ENCODE measurements at places on chromosomes 16 and 17.
A peak's percentile ranks its signal among the peaks of the same experiment; 100 is the strongest.

DNA sequence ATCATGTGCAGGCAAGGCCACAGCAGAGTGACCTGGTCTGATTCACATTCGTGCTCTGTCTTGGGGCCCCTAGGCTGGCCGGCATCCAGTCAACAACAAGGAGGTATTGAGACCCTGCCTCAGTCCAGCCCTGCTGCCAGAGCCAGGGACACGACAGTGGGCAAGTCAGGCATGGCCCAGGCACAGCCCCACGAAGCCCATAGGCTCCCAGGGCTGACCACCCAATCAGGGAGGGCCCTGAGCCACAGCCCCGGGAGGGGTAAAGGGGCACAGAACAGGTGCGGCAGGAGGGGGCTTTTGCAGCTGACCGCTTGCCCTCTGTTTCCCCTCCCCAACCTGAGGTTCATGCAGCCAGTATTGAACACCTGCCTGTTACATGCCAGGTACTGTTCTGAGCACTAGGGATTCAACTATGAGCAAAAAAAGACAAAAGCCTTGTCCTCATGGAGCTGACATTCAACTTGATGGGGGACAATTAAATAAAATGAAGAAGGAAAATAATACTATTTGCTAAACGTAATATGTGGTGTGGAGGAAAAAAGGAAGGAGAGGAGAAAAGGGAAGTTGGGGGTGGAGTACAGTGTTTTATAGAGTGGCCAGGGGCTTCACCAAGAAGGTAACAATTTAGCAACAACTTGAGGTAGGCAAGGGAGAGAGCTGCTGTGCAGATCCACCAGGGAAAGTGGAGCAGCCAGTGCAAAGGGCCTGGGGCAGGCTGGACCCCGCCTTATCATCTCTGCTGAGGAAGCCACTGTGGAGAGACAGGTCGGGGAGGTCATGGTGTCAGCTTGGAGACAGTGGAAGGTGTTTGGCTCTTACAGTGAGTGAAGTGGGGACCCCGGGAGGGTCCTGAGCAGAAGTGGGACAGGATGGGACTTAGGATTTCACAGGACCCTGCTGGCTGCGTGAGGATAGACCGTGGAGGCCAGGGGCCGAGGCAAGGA is 6.1 kb downstream of the DRC3 start:
- DNase-seq = no peak

- DNase-seq = no peak
These were observed 19.9 kb downstream of the MYH13 start for GRCh38 chr17:10352893-10353292.

DNA sequence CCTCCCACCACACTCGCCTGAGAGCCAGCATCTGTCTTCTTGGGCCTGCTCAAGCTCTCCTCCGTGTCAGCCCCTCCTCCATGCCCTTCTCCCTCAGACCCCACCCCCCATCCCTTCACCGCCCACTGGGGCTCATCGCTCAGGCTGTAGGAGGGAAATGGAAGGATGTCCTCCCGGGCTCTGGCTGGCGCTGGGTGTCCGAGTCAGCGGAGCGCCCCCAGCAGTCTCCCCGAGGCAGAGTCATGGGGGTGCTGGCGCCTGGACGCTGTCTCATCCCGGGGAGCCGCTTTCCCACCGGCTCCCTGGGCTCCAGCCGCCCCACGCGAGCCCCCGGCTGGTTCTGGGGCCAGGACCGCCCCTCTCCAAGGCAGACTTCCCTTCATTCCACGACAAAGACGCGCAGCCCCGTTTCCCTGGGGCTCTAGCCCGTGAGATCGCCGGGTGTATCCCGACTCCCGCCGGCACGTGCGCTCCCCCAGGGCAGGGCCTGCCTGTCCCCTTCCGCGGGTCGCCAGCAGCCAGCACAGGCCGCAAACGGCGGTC is 428 bp upstream of the ANTKMT start:
- DNase-seq = peak; percentile 59

DNA sequence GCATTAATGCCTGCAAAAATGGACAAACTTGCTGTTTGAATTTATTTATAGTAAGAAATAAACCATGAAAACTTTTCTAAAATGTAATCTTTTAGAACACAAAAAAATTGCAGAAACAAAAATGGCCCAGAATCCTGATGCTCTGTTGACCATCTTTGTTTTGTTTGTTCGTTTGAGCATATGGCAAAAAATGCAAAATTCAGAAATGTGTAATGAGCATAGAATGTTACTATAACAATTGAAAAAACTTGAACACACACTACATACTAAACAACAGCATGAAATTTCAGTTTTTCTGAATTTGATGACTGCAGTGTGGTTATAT is 1.1 kb upstream of the KPNA2 start:
- DNase-seq = no peak

DNA sequence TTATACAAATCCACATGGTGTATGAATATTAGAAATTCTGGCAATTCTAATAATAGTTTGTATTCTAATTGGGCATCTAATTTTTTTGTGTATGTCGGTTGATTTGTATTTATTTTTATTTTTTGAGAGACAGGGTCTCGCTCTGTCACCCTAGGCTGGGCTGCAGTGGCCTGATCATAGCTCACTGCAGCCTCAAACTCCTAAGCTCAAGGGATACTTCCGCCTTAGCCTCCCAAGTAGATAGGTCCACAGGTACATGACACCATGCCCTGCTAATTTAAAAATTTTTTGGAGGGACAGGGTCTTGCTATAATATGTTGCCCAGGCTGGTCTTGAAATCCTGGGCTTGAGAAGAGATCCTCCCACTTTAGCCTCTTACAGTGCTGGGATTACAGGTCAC is 104.6 kb downstream of the TRIM37 start:
- DNase-seq = no peak

- no peak for DNase-seq
These were observed 17.3 kb downstream of the RABEP1 start for GRCh38 chr17:5299383-5299782.

DNA sequence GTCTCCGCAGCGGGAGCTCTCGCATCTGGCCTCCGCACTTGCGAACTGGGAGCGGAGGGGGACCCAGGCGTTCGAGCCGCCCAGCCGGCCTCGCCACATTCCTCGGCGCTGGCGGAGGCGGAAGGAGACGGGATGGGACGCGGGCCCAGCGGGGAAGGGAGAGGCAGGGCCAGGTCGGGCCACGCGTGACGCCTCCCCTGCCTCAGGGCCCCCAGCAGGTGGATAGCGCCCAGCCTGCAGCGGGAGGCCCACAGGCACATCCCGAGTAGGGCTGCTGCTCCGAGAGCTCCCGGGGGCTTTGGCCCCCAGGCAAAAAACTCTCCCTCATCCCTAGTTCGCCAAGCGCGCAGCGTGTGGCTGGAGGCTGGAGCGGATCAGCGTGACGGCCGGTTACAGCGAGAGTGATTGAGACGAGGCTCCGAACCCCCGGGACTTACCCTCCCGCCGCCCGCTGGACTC is 800 bp downstream of the PLEKHH3 start:
- no peak for DNase-seq

- DNase-seq = no peak
These were observed 16.3 kb upstream of the MAP3K14 start for GRCh38 chr17:45332989-45333701.

GRCh38 chr17:43994272-43995149 is 9.9 kb upstream of the NAGS start:
- DNase-seq = peak; percentile 72

- no peak for DNase-seq
These were observed 30.3 kb upstream of the MRC2 start for GRCh38 chr17:62597150-62597549.

- no peak for DNase-seq
These were observed 441.0 kb upstream of the SALL1 start for GRCh38 chr16:51592001-51592501.

GRCh38 chr17:59814276-59814675 is 78.5 kb downstream of the TUBD1 start:
- DNase-seq = no peak

DNA sequence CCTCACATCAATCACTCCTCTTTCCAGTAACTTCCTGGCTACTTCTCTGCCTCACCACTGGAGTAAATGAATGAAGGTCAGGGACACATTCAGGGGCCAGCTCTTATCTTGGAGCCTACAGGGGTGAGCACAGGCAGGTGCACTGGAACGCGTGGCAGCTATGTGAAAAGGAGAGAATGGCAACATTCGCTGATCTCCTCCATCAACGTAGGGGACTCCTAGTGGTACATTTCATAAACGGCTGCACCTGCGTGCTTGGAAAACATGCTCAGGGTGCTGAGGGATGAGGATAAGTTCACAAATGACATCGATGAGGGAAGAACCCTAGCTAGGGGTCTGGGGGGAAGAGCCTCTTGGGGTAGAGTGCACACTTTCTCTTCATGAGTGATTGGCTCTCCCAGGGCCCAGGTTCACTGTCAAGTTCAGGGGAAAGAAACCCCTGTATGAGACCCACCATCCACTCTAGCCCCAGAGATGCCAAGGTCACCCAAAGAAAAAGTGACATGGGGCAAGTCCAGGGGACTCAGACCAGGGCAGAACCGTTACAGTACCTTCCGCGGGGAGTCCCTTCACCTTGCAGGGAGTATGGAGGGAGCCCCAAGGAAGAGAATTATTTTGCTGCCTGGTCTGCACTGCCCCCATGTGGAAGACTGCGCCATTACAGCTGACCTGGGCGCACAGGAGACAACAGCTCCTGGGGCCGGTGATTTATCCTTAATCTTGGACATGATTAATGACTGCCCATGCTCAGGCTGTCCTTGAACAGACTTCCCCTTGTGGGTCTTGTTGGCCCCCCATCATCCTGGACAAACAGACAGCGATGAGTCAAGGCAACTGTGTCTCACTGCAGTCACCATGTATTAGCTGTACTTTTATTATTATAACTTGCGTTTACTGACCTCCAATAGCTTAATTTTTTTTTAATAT is 30.1 kb downstream of the VAC14 start:
- peak; percentile 74 for DNase-seq

DNA sequence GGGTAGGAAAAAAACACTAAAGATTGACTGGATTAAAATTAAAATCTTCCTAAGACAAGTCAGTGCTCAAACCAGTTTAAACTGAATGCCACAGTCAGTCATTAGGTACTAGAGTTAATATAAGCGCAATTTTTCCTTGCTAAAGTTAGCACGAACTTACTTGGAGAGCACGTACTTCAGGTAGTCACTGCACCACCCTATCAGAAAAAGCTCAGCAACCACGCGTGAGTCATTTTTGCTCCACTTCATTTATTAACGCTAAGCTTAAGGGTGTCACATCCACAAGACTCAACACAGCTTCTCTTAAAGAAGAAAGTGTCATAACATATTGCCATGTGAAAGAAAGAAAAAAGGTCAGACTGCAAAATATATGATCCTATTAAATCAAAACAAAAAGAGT is 53.1 kb downstream of the TEX2 start:
- no peak for DNase-seq

DNA sequence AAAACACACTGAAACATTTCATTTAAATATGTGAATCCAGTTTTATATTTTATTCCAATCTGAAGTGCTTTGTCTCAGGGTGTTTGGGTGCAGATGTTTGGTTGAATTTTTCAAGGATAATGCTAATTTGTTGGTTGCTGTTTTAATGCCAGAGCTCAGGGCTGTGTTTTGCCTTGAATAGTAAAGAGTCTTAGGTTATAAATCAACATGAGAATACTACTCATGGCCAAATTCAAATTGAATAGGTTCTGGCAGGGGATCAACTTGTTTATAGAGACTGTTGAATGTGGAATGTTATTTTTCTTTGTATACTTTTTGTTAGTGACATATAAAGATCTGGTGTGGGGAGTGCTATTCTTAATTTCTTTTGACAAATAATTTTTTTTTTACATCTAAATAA is 18.8 kb downstream of the TOM1L1 start:
- DNase-seq = no peak

DNA sequence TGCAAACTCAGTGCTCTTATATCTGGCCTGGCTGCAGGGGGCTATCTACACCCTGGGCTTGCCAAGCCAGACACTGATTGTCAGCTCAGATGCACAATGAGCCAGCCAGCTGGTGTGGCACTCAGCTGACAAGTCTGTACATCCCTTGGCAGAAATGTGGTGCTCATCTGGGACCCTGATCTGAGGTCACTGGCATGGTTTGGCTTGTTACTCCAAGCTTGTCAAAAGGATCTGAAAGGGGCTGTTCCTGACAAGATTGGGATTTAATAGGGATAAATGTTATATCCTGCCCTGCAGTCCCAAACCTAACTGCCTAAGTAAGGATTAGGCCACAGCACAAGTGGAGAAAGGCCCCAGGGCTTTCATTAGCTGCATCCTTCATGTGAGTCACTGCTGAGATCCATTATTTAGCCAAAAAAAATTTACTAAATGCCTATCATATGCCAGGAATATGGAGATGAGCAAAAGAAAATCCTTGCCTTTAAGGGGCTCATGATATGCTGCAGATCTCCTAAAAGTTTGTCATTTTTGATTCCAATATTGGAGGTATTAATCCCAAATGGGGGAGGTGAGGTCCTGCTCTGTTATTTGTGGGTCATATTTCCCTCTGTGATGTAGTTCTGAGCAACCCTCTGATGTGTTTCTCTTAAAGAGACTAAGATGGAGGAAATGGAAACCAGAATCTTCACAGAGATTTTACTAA is 6.3 kb downstream of the SLC6A2 start:
- DNase-seq = no peak

DNA sequence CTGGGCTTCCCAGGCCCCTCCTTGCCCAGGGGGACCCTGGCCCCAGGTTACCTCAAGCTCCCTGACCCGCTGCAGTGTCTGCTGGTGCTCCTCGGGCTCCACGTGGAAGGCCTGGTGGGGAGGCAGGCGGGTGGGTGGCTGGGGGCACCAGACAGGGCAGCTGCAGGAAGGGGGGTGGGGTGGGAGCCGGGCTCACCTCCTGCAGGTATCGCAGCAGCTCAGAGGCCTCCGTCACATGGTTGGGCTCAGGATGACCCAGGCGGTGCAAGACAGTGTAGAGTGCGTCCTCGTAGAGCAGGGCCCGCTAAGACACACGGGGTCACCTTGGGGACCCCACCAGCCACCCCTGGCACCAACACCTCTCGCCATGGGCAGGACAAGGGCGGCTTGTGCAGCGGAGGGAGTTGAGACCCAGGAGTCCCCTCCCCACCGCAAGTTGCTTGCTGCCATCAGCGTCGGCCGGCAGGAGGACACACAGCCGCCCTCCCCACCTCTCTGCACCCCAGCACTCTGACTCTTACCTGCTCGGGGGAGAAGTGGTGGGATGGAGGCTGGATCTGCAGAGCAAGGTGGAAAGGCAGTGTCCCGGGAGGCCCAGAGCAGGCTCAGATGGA is 1.1 kb downstream of the UNC13D start:
- DNase-seq = peak; percentile 55

DNA sequence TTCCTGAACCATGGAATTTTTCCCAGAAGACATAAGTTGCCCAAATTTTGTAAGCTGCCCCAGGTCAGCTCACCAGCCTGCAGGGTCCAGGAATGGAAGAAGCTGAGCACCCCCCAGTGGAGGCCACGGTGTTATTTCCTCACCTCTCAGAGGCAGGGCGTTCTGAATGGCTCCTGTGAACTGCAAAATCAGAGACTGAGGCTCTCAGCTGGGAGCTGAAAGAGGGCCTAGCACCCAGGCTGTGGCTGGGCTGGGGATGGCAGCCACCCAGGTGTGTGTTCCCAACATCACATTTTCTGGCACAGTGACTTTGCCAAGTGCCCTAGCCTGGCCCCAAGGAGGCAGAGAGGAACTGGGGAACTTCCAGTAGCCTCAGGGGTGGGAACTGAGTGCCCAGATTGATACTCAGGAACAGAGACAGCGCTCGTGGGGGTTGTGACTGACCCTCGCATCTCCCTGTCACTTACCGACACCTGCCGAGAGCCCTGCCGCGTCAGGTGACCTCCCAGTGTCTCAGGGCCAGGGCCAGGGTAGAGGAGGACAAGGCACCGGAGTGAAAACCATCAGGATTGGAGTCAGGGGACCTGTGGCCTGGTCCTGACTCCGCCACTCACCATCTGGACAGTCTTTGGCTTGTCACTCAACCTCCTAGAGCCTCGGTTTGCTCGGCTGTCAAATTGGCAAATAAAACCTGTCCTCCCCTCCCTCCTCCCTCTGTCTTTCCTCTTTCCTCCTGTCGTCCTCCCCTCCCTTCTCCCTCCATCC is 11.3 kb downstream of the CACNG4 start:
- DNase-seq = no peak

All from activated CD8-positive, alpha-beta T cell treated with anti-CD3 and anti-CD28 coated beads, Interleukin-2, amount 10 ng/mL, durations not matched to agents 7 days and 5 days (primary cell).